Stimulated activated CD4-positive, alpha-beta T cell treated with anti-CD3 and anti-CD28 coated beads, Interleukin-12 subunit alpha, Interleukin-12 subunit beta, amount 100 ng/mL, for 4 hours (primary cell): ENCODE measurements at places on chromosomes 5 and 9.

DNA sequence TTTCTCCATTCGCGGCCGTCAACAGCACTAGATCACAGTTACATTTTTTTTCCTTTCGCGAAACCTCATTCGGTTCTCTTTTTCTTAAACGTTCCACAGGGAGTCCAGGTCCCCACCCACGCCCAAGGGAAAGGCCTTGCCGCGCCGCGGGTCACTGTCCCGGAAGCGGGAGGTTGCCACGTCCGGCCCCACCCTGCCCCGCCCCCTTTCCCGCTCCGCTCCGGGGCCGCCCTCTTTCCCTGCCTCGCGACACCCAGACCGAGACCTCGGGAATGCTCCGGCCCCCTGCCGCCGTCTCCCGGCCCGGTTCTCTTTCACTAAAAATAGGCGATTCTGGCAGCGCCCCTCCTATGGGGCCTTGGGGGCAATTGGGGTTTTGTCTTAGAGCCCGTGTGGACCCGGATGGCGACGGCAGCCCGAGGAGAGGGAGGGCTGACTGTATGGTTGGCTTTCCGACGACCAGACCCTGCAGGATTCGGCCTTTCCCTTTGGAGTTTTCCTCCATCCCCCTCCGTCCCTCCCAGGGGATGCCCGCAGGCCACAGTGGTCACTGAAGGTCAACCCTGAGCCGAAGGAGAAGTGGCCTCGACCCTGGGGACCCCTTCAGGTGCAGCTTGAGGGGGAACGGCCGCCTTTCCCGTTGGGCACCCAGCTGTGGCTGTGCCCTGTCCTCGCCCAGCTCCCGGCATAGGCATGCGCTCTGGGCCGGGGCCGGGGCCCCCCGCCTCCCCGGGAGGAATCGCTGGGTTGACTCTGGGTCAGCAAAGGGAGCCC lies 2.8 kb upstream of the RACK1 start:
- peak; percentile 77 for DNase-seq

DNA sequence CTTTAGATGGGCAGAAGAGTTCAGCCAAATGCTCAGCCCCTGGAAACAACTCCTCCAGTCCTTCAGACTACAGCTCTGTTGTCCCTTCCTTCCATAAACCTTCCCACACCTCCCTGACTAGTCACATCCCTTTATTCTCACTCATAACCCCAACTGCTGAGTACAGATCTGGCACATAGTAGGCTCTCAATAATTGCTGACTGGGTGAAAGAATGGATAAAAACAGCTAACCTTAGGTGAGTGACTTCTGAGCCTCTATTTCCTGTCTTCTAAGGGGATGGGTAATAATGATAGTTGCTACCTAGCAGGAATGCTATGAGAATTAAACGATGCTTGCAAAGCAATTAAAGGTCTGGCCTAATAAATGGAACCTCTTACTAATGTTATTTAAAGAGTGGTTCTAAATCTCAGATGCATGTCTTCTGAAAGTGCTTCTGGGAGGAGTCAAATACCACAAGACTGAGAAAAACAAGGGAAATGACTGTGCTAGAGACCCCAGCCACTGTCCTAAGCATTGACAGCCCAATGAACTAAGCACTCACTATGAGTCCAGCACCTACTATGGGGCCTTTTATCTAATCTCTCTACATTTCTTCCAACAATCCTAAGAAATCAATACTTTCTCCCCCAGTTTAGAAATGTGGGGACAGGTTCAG lies 2.5 kb upstream of the NR6A1 start:
- no peak for DNase-seq

DNA sequence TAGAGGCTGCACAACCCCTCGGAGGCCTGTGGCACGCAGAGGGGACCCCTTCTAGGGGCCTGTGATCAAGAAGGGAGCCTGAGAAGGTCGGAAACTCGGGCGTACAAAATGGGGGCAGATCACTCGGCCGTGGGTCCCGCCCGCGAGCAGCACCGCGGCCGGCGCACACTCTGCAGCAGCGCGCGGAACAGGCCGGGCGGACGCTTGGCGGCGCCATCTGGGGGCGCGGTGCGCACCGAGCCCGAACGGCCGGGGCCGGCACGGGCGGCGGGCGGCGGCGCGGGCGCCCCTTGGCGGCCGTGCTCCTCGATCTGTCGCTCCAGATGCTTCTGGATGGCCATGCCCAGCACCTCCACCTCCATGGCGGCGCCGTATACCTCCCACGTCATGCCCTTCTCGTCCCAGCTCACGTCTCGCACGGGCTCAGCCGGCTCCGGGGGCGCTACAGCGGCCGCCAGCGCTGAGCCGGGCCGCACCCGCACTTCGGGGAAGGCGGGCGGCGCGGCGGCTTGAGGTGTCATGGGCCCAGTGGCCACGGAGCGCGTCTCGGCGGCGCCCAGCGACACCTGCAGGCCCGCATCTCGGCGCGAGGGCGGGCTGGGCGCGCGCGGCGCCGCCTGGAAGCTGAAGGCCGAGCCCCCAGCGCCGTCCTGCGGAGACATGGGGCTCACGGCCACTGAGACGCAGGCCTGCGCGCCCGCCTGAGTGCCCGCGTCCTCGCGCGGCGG lies 13.1 kb downstream of the GPRIN1 start:
- DNase-seq: peak; percentile 62

- DNase-seq: no peak
These were observed 184.5 kb downstream of the GNAQ start for GRCh38 chr9:77847059-77847499.

- no peak for DNase-seq
These were observed 10.7 kb upstream of the DIPK1B start for GRCh38 chr9:136701668-136702053.

DNA sequence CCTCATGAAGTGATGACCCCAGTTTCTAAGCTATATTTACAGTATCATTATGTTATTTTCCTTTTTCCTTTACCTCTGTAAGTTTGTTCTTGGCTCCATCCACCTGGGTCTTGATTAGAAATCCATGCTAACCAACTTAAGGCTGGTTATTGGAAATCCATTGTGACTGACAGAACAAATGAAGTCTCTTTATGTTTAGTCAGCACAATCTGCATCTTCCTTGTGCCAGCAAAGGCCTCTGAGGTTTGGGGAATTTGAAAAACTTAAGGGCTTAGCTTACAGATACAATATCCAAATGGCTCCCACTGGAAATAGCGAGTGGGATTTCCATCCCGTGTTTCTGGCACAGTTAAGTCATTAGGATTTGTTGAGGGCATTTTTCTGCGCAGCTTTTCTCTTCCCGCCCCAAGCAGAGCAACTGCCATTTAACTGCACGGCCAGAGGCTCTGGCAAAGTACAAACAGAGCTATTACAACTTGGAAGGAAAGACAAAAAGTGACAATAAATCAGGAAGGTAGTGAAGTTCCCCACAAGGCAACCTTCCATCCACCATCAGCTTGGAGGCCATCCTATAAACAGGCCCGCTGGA lies 64.2 kb downstream of the DCP2 start:
- no peak for DNase-seq
